ENCODE measurements at places on chromosomes 7 and 10.

DNA sequence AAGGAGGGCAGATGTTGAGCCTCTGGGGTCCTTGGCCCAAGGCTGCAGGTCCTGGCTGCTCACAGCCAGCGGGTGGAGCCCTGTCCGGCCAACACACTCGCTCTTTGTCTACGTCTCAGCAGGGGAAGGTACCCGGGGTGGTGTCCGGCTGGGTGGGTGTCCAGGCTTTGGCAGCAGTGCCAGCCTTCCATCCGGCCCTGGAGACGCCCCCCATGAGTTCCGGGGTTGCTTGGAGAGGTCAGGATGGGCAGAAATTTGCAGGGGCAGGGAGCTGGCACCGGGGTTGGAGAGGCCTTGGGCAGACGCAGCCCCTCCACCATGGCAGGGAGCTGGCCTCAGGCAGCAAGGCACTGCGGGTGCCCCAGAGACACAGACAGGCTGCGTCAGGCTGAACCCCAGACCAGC, 42.2 kb upstream of the ELN start:
- DNase-seq = no peak

- DNase-seq = no peak
These were observed 19.6 kb upstream of the CNTNAP2 start for GRCh38 chr7:146096994-146097393.

DNA sequence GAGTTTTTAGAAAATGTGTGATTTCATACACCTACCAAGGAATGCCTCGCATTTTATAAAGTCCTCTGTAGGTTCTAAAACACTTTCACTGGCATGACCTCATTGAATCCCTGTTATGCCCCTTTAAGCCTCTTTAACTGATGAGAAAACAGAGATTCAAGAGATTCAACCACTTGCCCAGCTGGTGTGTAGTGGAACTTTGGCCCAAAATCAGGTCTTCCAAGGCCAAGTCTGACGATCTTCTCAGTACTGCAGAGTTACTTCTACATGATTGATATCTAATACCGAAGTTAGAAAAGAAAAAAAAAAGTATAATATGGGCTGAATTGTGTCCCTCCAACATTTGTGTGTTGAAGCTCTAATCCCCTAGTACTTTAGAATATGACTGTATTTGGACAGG, 202.0 kb downstream of the WDR11 start:
- no peak for DNase-seq

DNA sequence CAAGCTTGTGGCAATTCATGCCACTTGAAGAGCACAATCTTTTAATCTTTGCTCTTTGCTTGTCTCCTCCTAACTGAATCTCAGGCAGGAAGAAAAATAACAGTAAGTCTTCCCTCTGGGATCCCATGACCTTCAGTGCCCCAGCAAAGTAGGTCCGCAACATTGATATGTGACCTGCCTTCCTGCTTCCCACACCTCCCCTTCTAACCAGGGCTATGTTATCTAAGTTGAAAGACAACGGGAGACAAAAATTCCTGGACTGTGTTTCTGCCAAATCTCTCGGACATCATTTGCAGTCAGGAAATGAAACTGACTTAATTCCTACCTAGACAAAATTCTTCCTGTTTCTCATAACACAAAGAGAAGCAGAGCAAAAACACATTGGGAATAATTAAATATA, 53.8 kb downstream of the C10orf90 start:
- no peak for DNase-seq

- no peak for DNase-seq
These were observed 10.2 kb downstream of the CYTH3 start for GRCh38 chr7:6262221-6262620.

DNA sequence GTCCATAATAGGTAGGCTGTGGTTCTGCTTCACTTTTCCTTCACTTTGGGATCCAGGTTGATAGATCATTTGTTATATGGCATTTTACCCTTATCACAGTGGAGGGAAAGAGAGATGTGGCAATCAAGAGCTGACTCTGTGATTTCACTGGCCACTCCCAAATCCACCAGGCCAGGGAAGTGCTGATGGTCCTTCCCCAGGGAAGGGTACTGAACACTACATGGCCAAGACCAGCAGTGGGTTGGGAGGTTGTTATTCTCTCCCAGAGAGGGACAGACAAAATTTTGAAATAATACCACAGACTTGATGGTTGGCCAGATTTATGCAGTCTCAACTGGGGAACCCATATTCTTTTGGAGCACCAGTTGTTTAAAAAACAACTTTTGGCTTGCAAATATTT, 102.5 kb downstream of the SND1 start:
- DNase-seq = no peak

DNA sequence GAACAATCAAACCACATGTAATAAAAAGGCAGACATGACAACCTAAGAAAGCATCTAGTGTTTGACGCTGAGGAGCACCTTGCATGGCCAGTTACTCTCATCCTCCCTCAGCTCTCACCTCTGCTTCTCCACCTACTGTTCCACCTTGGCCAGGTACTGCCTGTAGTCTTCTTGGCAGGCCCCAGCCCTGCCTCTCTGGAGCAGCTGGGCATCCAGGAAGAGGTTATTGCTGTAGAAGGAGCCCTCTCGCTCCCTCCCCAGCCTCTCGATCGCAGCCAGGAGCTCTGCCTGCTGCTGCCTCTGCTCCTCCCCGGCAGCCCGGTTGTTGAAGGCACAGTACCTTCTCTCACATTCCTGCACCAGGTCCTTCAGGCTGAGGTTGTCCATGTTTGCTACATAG, 9.7 kb downstream of the GIMAP5 start:
- no peak for DNase-seq

- no peak for DNase-seq
These were observed 46.6 kb downstream of the LRRN3 start for GRCh38 chr7:111137296-111138192.

DNA sequence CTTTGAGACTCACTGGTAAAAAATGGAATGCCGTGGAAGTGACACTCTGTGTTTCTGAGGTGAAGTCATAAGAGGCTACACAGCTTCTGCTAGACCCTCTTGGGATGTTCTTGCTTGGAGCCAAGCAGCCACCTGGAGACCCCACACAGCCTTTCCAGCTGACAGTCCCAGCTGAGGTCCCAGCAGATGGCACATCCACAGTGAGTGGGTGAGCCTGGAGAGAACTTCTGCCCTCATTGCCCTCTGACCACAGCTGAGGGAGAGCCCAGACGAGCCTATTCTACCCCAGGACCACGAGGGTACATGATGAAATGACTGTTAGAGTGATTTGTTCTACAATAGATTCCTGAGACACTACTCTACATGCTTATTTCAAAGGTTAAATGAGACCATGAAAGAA, 44.3 kb downstream of the CXCL12 start:
- no peak for DNase-seq

DNA sequence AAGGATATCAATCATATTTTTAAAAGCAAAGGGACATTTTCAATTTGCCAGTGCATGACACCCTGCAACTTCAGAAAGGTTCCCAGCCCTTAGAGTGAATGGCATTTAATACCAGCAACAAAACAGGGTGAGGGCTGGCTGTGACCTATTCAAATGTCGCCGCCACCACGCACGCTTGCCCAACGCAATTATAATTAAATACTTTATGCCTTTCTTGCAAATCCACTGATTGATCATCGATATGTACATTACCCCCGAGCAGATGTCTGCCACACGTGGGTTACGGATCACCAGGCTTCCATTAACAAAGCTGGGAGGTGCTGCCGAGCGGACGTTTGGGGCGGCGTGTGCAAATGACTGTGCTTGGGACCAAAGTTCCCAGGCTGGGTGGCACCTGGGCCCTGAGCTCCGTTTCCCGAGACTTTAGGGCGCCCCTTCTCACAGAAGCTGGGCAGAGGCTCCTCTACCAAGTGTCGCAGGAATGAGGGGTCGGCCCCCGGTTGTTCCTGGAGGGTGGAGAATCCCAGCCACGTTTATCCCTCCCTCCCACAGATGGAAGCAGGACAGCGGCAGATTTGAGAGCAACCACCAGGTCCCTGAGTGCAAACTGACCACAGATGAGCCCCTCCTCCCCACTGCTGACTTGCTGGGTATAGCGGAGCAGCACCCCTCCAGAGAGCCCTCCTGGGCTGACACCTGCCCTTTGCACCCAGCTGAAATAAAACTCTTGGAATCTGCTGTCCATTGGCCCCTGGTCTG, 3.9 kb downstream of the FOXL3 start:
- DNase-seq = no peak
